NCI-H1694 treated with DMSO at 0.1 percent for 48 hours (cell line): ENCODE measurements at places on chromosomes 11 and 22.

DNA sequence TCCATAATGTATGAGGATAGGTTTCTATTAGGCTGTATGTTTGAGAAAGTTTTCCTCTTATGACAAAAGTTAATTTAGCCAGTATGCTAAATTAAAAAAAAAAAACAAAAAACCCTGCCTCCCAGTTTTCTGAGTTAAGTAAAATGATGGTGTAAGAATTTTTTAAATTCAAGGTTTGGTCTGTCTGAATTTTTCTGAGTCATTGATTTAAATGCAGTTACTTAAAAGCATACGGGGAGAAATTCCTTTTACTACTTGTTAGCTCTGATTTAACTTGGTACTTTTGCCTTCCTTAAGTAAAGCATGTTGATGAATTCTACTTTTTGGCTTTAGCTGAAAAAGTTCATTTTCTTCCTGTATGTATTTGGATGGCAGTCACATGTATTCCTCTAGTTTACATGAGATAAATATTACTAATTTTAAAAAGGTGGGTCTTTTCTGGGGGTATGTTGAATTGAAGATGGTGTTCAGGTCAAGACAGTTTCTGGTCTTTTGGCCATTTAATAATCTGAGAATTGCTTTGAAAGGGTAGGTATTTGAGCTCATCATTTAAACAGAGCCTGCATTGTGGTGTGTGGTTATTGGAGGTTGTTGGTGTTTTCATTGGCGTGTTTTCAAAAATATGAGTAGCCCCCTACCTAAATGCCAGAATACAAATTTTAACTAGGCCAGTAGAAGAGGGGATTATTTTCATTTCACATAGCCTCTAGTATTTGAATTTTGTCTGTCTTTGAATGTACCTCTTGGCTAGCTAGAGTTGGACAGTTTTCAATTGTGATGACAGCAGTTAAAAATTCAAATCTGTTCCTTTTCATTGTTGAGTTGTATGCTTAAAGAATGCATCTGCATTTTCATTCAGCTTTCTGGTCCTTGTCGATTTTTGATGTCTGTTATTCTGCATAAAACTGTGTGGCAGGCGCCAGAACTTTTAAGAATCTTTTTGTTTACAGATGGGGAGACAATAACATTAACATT lies 64.7 kb downstream of the MTMR3 start:
- no peak for DNase-seq

- no peak for DNase-seq
These were observed 306.8 kb upstream of the DDI1 start for GRCh38 chr11:103729617-103730016.

DNA sequence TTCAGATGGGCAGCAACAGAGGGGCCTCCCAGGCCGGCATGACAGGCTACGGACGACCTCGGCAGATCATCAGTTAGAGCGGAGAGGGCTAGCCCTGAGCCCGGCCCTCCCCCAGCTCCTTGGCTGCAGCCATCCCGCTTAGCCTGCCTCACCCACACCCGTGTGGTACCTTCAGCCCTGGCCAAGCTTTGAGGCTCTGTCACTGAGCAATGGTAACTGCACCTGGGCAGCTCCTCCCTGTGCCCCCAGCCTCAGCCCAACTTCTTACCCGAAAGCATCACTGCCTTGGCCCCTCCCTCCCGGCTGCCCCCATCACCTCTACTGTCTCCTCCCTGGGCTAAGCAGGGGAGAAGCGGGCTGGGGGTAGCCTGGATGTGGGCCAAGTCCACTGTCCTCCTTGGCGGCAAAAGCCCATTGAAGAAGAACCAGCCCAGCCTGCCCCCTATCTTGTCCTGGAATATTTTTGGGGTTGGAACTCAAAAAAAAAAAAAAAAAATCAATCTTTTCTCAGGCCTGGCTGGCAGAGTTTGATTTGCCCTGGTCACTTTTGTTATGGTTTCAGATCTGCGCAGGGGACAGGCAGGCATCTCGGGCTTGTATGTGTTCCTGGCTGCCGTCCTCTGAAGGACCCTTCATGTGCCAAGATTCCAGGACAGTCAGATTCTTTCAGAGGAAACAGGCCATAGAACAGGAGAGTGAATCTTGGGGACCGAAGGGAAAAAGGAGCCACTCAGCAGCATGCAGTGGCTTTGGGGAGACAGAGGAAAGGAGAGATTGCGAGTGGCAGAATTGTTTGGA lies 5.3 kb downstream of the TAGLN start:
- no peak for DNase-seq

- DNase-seq, result no peak
These were observed 232.8 kb upstream of the UBASH3B start for GRCh38 chr11:122422682-122423081.

- no peak for DNase-seq
These were observed 135.5 kb downstream of the ETS1 start for GRCh38 chr11:128451652-128452470.

DNA sequence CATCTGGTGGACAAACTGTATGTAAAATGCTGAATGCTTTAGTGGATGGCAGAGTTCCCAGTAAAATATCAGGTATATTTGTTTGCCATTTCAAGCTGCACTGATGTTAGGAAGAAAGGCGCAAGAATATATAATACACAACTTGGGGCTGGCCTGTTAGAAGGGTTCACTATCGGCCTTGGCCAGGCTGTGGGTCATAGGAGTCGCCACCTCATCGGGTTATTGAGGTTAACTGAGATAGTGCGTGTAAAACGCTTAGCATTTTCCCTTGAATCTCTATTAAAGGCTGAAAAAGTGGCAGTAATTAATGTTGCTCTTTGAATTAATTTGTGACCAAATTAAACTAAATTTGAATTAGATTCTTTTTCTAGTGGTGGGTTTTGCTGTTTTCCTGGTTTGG lies 5.1 kb downstream of the FAM118A start:
- DNase-seq, result no peak

- no peak for DNase-seq
These were observed 7.3 kb upstream of the TP53AIP1 start for GRCh38 chr11:128949791-128950454.

DNA sequence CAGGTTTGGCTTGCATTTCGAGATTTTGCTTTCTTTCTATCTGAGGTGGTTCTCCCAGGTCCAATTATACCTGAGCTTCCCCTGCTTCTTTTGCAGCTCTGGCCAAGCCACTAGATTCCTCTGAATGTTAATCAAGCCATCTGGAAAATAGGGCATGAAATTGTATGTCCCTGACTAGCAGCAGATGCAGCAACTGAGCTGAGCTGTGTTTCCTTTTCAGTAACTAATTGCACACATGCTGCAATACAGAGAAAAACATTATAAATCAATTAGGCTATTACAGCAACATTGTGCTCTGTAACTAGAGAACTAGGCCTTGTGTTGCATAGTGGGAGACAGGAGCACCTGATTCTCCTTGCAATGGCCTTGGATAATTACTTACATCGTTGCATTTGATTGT lies 408.3 kb downstream of the ETS1 start:
- peak; percentile 51 for DNase-seq

- no peak for DNase-seq
These were observed 525.5 kb downstream of the NTM start for GRCh38 chr11:131895865-131896264.
